ENCODE measurements at places on chromosomes 16 and 17. TPM values are rescaled to one million over a fixed set of nuclear protein-coding genes. Genes with fewer than 3 reads are reported as not detected.

Gene LGALS9B
- total RNA-seq = not detected

Gene SYNGR3
- total RNA-seq = 4.8 TPM

Gene PDE6G
- total RNA-seq = not detected

Gene ARL2BP
- 76.9 TPM for total RNA-seq

Gene SBK1
- not detected for total RNA-seq

Gene OVCA2
- total RNA-seq = 56.9 TPM

Gene CDR2
- total RNA-seq = 38.7 TPM

Gene FGF11
- 0.58 TPM for total RNA-seq

Data from smooth muscle cell of trachea (primary cell).